ENCODE measurements at places on chromosomes 13 and 19. TPM values are rescaled to one million over a fixed set of nuclear protein-coding genes. Genes with fewer than 3 reads are reported as not detected.

- peak; percentile 60 for DNase-seq
These were observed 6.6 kb downstream of the EML2 start for GRCh38 chr19:45632468-45633196.

GRCh38 chr13:50222569-50223332 is 207.5 kb downstream of the KCNRG start:
- peak; percentile 37 for DNase-seq

GRCh38 chr19:58395220-58395978 is at the start of gene RNF225:
RNF225 (plus strand) TSS chr19:58395656; CDS start chr19:58396090, 434 bp downstream.
- DNase-seq = no peak

GRCh38 chr13:95477187-95477586 is 75.3 kb upstream of the CLDN10 start:
- DNase-seq = no peak

GRCh38 chr19:43798546-43799409 is 3.5 kb downstream of the LYPD5 start:
- DNase-seq = no peak

DNA sequence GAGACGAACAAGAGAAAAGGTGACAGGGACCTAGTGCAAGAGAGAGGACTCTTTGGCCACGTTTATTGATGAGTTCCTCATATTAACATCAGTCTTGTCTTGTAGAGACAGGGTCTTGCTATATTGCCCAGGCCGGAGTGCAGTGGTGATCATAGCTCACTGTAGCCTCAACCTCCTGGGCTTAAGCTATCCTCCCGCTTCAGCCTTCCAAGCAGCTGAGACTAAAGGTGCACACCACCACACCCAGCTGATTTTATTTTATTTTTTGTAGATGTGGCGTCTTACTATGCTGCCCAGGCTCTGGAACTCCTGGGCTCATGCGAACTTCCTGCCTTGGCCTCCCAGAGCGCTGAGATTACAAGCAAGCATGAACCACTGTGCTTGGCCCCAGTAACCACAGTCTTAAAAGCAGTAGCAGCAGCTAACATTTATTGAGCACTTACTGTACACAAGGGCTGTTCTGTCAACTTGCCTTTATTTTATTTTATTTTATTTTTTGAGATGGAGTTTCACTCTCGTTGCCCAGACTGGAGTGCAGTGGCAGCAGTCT is 1.1 kb upstream of the SH2D3A start:
- no peak for DNase-seq

DNA sequence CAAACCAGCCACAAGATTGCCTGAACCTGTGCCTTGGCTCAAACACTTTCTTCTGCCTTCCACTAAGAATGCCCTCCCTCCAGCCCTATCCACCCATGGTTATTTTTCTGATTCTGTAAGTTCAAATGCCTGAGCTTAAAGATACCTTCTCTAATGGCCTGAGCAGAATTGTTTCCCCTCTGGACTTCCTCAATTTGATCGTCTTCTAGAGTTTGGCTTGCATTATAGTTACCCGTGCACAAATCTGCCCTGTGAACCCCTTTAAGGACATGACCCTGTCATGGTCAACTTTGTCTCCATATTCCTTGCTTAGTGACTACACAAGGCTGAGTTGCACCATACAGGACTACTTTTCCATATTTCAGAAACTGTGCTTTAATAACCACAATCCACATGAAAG is 481.0 kb downstream of the FOXO1 start:
- no peak for DNase-seq

GRCh38 chr19:58351558-58351878 is 1.8 kb downstream of the A1BG start:
- no peak for DNase-seq

DNA sequence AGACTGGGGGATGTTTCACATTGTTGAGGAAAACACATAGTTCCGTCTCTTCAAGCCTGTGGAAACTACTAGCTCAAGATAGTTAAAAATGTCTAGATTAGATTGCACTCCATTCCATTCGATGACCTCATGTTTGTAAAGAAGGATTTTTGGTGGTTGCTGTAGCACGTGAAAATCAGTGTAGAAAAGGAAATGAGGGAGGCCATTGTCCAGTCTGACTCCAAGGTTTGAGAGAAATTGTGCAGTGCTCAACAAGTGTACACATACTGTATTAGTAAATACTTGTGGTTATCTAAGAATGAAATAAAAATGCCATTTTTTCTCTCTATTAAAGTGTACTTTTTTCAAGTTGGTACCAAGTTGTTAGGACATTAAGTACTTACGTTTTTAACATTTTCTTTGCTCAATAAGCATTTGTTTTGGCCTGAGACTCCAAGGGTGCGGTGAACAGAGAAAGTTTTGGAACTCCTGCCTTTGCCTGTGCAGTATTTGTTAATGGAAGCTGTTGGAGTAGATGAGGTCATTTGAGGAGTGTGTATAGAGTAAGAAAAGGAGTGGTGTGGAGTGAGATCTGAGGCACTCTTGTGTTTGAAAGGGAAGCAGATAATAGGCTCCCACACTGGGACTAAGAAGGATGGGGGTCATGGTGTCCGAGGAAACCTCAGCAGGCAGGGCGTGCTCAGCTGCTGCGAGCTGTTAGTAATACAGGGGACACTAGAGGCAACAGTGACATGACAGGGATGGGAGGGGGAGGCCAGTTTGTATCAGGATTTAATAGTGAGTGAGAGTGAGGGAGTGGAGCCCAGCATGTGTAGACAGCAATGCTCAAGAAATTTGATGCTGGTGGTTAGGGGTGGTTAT is 4.4 kb downstream of the WASF3 start:
- DNase-seq = no peak

DNA sequence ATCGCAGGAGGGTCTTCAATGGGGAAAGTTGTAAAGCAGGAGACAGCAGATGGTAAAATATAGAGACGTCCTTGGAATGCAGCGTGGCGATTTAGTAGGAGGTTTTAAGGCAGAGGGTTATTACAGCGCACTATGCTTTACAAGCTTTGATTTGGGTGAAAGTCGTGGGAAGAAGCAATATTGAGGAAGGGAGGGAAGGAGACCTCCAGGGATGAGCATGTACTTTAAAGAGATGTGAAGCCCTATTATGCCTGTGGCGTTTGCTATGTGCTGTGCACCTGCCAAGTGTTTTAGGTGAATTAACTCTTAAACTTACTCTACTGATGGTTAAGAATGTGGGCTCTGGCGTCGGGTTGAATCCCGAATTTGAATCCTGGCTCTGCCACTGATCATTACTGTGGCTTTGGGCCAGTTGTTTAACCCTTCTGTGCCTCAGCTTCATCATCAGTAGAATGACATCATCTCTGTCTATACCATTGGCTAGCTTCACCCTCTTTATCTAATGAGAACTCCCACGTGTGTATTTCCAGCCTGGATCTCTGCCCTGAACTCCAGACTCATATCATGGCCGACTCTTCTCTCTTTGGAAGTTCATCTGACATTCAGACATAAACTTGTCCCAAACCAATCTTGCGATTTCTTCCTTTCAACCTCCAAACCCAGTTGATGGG is 583 bp downstream of the CCDC61 start:
- DNase-seq = no peak

GRCh38 chr13:98576963-98577835 is at the start of gene STK24:
STK24 (minus strand) TSS chr13:98577107; CDS start chr13:98576786, 321 bp downstream.
- DNase-seq = no peak

GRCh38 chr13:39612023-39612637 is 9.1 kb upstream of the LHFPL6 start:
- DNase-seq = peak; percentile 90

GRCh38 chr19:6262519-6262918 is 17.3 kb downstream of the MLLT1 start:
- DNase-seq = no peak

DNA sequence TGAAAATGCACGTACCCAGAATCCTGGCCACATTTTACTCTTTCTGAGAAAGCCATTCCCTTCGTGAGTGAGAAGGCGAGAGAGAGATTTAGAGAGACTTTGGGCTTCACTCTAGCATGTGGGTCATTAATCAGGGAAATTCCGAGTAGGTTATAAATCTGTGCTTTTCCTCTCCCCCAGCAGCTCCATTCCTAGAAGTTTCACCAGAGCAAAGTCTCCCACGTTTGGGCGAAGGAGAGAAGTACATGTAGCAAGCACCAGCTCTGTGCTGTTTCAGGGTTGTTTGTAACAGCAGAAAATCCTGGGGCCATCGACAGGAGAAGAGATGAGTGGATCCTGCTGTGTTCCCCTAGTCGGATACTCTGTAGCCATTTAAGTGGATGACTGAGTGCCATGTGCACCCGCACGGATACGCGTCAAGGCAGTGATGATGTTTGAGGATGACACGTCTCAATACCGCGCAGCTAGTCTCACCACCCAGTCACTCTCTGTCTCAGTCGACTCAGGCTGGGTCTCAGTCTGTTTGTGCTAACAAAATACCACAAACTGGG is 131.8 kb upstream of the PEG3 start:
- no peak for DNase-seq

- DNase-seq = no peak
These were observed 1194.0 kb downstream of the PCDH9 start for GRCh38 chr13:66036024-66036614.

DNA sequence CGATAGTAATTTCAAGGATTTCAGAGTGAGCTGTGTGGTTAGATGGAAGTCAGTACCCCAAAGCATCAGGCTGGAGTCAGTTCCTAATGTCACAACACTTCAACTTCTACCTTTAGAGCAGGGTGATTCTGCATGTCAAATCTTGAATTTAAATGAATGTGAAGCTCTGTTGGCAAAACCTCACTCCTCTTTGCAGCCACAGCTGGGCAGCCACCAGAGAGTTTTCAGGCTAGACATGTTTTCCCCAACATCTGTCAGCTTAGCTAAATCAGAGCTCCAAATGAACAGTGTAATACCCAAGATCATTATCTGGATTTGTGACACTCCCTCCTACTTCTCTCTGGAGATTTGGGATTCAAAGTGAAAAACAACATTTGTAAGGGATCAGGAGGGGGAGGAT is 33.7 kb upstream of the OLFM4 start:
- no peak for DNase-seq

GRCh38 chr13:93244141-93244917 is 17.7 kb downstream of the GPC6 start:
- DNase-seq = no peak

DNA sequence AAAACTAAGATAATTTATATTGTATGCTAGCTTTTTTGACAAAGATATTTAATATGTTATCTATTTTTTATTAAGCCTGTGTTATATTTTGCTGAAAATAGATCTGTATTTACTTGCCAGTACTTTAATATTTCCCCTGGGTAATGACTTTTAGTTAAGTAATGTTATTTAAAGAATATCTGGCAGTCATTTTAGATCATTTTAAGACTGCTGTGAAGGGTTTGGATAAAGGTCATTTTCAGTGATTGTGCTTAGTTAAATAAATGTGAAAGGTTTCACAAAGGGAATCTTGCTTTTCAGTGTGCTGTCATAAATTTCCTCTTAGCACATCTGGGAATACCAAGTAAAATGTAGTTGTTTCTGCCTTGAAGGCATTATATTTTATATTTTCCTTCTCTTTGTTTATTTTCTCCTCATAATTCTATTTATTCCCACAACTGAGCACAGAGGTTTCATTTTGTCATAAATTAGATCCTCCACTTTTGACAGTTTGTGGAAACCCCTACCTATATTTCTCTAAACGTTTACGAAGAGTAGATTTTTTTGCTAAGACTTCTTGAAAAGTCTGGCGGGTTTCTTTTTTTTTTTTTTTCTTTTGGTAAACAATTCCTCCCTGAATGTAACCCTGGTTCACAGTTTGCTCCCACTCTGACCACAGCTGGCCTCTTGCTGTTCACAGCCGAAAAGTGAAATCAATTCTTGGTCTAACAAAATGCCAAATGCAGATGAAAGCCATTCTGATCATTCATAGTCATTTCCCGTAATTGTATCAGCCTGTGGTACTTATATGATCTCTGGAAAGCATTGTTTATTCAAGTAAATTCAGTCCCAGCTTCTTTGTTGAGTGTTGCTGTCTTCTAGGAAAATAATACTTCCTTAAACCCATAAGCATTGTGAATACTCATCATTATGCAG is 87.8 kb downstream of the MAB21L1 start:
- no peak for DNase-seq

- DNase-seq = no peak
These were observed 189.3 kb downstream of the KLF5 start for GRCh38 chr13:73248154-73248553.

- DNase-seq = no peak
These were observed 5.1 kb downstream of the ZNF784 start for GRCh38 chr19:55619286-55619685.

DNA sequence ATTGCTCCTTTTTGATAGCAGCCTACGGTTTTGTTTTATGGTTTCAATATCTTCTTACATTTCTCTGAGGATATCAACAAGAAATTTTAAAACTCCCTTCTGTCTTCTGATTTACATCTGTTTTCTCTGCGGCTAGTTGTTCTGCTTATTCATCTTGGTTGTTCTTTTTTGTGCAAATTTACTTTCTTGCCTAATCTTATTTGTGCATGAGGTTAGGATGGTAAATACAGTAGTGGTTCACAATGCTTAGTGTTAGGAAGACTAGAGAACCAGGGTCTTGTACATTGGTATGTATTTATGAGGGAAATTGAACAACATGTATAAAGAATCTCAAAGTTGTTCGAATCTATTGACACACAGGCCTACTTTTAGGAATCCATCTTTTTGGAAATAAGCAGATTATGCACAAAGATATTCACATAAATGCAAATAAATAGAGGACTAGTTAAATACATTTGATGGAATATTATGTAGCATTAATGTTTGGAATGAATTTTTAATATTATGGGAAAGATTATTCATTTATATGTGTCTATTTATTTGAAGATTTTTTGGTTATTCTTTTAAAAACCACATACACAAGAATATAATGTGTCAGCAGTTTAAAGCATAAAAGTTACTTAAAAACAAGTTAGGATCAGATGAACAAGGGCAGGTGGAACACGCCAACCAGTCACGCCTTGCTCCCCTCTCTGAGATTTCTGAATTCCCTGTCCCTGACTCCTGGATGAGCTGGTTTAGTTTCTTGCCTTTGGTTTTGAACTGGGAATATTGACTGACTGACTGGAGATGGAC is 51.4 kb upstream of the RFC3 start:
- DNase-seq = no peak

DNA sequence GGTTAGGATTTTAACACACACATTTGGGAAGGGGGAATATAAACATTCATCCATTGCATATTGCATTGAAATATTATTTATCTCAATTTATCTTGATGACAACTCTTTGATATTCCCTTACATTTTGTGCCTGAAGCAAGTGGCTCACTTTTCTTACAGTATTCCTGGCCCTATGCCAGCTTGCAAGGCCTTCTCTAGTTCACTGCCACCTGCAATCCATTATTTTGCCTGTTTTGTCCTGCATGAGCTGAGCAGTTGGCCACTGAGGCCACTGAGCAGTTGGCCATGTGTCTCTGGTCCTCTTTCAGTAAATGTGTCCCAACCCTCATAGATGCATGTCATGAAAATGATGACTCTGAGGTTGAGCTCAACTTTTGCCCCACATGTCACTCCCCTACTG is 49.8 kb downstream of the CBY2 start:
- no peak for DNase-seq

GRCh38 chr13:113597391-113598080 is 13.0 kb downstream of the TFDP1 start:
- DNase-seq = no peak

GRCh38 chr13:102073251-102073650 is 328.6 kb downstream of the FGF14 start:
- no peak for DNase-seq

Gene ADAT3
- 3.9 TPM for total RNA-seq

Gene ARHGAP35
- 30.1 TPM for total RNA-seq

Gene APOC1
- total RNA-seq = 121 TPM

Gene CERS1
- total RNA-seq = 0.24 TPM

Gene KLK10
- total RNA-seq = 14.2 TPM

Gene COL5A3
- 18.1 TPM for total RNA-seq

Gene SPACA4
- total RNA-seq = not detected

Gene IZUMO2
- total RNA-seq = not detected

Gene TEX29
- total RNA-seq = not detected

Measured in omental fat pad (tissue), 4 donors.